ENCODE measurements at places on chromosomes 6 and 20.

DNA sequence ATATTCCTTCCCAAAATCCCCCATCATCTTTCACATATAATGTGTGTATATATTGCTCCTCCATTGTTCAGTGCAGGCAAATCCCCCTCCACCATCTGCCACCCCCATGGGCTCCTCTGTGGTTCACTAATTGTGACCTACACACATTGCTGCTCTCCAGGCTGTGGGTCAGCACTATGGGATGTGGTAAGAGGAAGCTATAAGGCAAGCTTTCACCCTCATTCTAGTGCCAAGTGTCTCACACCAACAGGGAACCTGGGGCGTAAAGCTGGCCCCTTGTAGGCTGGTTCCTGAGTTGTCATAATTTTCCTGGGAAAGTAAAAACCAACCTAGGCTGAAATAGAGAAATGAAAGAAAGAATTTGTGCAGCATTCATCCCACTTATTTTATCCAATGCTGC is 16.8 kb downstream of the FKBP1A start:
- DNase-seq: peak; percentile 27

DNA sequence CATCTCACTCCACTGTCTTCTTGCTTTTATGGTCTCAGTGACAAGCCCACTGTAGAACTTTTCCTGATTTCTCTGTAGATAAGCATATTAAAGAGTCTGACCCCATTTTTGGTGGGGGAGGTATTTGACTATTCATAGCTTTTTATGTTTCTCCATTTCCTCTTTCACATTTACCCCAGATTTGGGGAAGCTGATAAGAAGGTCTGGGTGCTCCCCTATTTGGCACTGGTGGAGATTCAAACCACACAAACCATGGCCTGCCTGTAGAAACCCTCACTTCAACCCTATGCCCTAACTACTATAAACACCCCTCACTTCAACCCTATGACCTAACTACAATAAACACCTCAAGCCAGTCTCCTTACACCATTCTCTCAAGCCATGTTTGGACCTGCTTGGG is 196.2 kb upstream of the SYNDIG1 start:
- no peak for DNase-seq

DNA sequence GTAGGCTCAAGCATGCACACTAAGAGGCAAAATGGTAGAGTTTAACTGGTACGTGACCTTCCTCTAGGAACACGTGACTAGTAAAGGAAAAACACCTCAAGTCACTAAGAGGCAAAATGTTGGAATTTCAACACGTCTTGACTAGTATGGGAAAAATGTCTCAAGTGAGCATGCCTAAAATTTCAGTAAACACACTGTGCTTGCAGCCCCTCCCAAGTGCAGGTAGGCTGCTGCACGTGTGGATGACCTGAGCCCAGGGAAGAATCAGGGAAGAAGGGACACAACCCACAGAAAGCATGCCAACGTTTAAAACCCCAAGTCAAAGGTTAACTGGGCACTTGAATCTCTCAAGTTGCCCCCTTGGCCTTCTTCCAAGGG is 162.2 kb downstream of the TENT5A start:
- no peak for DNase-seq

DNA sequence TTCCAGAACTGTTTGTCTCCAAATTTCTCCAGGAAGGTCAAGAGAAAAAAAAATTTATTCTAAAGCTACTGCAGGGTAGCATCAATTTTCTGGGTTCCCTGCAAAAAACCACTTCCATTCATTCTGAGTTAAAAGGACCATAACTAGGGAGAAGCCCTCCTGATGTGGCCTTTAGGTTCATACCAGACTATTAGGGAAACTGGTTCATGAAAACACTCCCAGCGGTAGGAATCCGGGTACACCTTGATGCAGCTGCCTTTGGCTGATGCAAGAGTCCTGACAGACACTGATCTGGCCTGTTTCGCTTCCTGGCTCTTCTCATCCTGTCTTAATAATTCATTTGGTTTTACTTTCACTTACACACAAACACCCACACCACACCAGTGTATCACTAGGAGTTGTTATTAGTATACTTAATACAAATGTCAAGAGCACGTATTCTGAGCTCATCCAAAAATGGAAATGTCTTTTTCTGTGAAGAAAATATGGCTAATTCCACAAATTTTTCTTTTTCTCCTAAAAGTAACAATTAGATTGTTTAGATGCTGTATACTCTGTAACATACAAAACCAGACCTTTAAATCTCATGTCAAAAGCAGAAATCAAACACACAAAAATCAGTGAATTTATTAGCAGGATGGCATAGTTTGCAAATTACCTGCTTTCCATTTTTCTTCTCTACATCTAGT is 38.4 kb upstream of the ARHGAP18 start:
- no peak for DNase-seq

DNA sequence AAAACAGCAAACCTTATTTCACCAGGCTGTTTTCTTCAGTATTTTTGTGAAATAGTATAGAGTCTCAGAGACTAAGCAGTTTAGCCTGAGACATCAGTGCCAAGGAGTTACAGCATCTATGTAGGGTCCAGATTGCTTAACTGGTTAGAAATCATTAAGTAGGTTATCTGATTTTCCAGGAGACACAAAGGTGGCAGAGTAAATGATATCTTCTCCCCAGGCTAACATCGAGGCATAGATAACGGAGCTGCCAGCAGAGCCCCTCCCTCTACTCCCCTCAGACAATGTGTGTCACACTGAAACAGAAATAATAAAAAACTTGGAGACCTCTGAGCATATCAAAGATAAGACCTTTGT is 473.0 kb upstream of the CITED2 start:
- no peak for DNase-seq

GRCh38 chr6:117817499-117817898 is 89.6 kb upstream of the SLC35F1 start:
- DNase-seq: no peak

- DNase-seq: no peak
Observed at GRCh38 chr20:38094373-38094891, 60.9 kb downstream of the RPRD1B start.

DNA sequence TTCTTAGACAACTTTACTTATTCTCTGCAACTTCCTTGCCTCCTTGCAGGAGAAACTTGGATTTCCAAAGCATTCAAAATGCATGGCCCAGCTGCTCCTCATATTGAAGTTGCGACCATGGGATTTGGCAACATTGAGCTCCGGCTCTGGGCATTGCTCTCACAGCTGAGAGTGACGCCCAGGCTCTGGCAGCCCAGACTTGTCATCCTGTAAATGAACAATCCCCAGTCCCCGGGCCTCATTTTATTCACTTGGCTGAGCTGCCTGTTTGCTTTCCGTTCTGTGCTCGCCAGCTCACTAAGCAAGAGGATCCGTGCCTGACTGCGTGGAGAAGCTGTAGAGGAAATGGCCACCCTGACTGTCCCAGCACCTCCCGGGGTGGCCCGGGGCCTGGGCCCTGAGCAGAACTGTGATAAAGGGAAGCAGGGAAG is 119.5 kb upstream of the CD93 start:
- no peak for DNase-seq

DNA sequence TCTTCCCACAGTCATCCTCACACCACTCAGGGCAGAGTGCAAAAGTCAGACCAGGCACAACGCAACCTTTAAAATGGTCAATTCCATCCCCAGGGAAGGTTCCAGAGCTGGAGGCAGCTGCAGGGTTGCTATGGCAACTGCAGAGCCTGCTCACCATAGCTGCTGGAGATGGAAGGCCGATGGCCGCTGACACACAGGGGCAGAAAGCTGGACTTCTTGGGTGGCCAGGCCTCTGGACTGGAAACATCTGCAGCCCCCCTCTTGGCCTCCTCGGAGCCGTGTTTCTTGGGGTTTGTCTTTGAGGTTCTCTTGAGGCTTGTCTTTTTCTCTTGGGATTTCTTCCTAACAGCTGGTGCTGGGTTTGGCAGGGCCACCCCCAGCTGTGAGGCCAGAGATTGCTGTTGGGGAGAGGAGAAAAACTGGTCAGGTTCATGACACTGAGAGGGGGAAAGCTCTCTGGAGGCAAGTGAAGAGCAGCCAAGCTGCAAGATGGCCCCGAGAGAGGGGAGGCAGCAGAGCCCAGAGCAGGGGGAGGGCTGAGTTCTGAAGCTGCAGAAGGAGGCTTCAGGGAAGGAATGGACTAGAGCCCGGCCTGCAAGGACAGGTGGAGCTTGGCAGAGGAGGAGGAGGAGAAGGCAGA is 10.2 kb downstream of the BNIP5 start:
- no peak for DNase-seq

- DNase-seq: no peak
Observed at GRCh38 chr6:40036186-40036585, 101.9 kb upstream of the MOCS1 start.

GRCh38 chr20:64083378-64083803 is 807 bp downstream of the LKAAEAR1 start:
- no peak for DNase-seq

DNA sequence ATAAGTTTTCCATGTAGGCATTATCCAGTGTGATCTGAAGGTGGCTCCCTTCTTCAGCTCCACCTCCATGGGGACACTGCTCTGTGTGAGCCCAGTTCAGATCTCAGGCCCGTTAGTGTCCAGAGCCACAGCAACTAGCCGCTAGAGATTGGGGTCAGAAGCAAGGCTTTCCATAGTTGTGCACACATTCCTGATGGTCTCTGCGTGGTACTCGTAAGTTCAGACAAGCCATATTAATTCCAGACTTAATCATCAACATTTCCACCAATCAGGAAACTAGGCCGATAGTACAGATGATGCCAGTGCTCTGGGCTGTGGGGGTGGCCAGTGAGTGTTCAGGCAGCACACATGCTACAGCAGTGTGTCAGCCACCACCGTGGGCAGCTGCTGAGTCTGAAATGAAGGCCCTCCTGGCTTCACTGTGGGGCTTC is 17.5 kb upstream of the SYNCRIP start:
- no peak for DNase-seq

GRCh38 chr6:157271911-157272310 is 51.4 kb downstream of the TMEM242 start:
- DNase-seq: no peak

GRCh38 chr6:108501559-108501958 is 59.2 kb upstream of the FOXO3 start:
- DNase-seq: no peak

GRCh38 chr6:53348371-53349208 is at the start of gene ELOVL5:
Gene ELOVL5, minus strand, starts transcription at chr6:53348950. Its CDS starts 53,251 bp downstream, at chr6:53295699.
- peak; percentile 97 for DNase-seq

DNA sequence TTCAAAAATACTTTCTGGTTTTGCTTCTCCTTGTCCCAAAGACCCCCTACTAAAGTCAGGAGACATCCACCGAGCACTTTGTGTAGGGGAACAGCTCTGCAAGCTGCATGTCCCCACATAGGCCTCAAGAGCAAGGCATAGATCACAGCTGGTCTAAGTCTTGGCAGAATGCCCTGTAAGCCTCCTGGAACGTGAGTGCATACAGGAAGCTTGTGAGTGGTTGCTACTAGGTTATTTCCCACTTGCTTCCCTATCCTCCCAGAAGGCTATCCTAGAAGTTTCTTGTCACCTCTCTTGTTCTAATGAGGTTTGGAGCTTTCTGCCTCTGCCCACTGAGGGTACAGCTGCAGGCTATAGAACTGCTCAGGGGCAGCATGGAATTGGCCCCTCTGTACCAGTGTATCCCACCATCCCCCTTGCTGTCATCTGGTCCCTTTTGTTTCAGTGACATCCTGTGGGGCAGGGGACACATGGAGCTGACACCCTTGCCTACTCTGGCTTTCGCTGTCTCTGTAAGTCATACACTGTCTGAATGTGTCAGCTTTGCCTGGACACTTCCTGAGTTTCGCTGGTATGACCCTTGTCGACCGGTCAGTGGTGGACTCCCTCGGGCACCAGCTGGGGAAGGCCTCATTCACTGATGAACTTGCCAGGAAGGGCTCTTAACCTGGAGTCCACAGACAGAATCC is 35.6 kb upstream of the KCNK16 start:
- no peak for DNase-seq

DNA sequence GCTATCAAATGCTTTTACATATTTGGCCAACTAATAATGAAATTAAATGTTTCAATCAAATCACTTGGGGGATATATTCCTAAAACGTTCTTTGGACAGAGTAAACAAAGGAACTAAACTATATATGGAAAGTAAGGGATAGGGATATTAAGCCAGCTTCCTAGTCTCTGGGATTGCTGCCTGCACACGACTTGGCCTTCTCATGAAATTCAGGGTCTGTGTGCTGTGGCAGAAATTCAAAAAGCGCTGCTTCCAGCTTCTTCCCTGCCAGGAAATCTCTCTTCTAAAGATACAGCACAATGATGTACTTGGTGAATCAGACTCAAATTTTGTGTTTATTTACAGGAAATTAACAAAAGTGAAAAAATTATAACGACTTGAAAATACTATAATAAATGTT is 206.3 kb upstream of the RAB32 start:
- DNase-seq: no peak

GRCh38 chr6:23316131-23316530 is 746.8 kb downstream of the HDGFL1 start:
- no peak for DNase-seq

DNA sequence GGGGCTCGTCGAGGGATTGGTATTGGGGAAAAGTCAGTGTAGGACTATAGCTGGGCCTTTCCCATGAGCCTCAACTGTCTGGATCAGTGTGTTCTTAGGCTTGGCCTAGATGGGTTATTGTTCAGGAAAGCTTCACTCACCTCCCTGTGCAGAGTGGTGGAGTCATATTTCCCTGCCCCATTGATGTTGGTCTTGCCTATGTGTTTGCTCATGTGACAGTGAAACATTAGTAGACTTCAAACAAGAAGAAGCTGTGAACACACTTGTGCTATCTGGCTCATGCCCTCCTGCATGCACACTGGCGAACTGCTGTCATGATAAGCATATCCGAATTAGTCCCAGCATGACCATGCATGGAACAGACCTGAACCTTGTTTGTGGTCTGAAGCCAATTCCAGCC is 171.1 kb downstream of the DHX35 start:
- DNase-seq: no peak

DNA sequence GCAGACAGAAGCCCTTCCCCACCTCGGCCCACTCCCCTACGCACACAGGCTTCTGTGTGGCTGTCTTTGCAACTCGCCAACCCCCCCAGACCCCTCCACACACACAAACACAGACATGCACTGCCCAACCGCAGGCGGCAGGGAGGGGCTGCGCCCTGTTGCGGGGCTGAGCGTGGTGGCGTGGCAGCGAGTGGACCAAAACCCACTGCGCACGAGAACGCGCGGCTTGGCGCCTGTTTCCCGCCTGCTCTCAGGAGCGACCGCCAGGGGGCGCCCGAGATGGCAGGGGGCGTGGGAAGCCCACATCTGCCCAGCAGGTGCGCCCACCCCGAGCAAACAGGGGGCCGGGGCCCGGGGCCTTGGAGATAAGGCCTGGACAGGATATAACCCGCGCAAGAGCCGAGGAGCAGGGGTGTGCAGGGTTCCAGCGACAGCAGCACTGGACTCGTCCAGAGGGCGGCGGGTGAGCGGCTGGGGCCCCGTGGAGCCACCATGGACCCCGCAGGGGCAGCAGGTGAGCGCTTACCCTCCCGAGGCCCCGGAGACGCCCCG is at the start of gene RBPJL:
Gene RBPJL (plus strand): TSS at position 410 of the 552 bp plus-strand sequence. CDS start 83 bp downstream, at position 493.
- DNase-seq: peak; percentile 91

GRCh38 chr6:24919056-24919892 is 16.5 kb downstream of the RIPOR2 start:
- DNase-seq: no peak

Measured in H1 (cell line).